ENCODE measurements at places on chromosomes 11 and 22.
A peak's percentile ranks its signal among the peaks of the same experiment; 100 is the strongest.

- DNase-seq = no peak
Measured at GRCh38 chr11:121886996-121887395, 229.0 kb downstream of the BLID start.

GRCh38 chr22:38012604-38013072, 28.3 kb upstream of the SOX10 start:
- DNase-seq = no peak

DNA sequence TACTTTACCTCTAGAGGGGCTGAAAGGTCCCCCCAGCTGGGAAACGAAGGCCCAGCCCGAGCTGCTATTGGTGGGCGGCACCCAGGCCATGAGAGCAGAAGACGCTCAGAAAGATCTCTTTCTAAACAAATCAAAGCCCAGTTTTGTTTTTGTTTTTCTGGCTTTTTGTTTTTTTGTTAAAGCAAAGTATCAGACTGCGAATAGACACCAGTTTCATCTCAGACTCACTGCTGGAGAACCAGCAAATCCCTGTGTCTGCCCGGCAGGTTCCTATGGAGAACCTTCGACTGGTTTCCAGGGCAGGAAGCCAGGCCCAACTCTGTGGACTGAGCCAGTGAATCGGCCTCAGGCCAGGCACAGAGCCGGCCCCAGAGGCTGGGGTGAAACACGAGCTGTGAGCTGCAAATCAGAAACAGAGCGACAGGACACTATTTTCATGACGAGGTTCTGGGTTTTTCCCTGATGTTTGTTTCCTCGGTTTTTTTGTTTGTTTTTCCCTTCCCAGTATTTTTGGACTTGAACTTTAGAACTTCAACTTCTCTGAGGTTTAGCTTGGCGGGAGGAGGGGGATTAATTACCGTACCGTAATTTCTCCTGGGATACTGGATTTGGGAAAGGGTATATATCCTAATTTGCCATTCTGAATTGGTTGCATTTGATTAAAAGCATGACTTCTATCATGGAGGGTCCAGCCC, 16.0 kb upstream of the B4GALNT4 start:
- DNase-seq = peak; percentile 97

GRCh38 chr11:93719310-93719709, 22.0 kb downstream of the TAF1D start:
- DNase-seq = no peak

- DNase-seq = peak; percentile 21
Measured at GRCh38 chr11:5476186-5476819, 12.2 kb upstream of the OR52D1 start.

DNA sequence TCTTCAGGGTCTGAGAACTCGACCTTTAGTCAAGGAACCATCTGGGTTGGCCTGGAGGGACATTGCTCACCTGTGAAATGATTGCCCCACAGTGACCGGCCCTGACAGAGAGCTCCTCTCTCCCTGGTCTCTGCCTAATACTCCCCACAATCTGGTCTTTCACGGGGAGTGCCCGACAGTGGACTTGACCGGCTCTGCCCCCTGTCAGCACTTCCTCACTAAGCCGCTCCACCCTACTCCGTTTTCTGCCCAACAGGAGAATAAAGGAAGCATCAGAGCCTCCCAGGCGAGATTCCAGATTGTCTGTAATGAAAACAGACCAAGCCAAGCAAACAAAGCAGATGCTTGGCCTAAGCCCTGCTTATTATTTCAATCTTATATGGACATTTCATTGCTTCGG, 87.8 kb downstream of the FBXO7 start:
- no peak for DNase-seq

GRCh38 chr22:44714703-44715350, 12.8 kb downstream of the PRR5 start:
- no peak for DNase-seq

DNA sequence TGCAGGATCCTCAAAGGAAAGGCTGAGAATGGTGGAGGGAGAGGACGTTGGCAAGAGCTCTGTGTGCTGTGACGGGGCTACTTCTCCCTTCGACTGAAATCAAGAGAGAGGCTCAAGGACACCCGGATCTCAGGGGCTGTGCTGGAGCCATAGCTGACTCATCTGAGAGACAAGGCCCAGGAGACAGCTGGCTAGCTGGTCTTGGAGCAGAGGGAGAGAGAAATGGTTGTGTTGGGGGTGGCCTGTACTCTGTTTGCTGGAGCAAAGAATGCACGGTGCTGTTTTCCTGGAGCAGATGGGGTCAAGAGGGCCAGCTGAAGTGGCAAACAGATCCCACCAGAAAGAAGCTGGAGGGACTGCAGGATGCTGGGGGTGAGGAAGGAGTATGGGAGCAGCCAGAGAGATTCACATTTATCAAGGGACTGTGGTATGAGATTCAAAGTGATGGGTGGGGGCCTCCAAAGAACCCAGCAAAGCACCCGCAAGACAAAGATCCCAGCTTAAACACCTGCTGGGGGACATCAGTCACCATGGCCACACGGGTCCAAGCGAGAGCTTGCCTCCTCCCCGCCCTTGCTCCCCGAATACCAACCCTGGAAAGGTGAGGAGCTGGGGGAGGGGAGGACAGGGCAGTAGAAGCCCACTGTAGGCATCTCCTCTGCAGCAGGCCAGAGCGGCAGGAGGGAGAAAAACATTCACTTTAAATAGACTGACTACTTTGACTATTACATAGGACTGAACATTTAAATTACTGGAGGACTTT, 40.8 kb downstream of the MAP6 start:
- DNase-seq = no peak

- peak; percentile 38 for DNase-seq
Measured at GRCh38 chr22:42380769-42381551, 51.2 kb downstream of the NFAM1 start.

- no peak for DNase-seq
Measured at GRCh38 chr11:121198491-121198890, 94.1 kb upstream of the SC5D start.

DNA sequence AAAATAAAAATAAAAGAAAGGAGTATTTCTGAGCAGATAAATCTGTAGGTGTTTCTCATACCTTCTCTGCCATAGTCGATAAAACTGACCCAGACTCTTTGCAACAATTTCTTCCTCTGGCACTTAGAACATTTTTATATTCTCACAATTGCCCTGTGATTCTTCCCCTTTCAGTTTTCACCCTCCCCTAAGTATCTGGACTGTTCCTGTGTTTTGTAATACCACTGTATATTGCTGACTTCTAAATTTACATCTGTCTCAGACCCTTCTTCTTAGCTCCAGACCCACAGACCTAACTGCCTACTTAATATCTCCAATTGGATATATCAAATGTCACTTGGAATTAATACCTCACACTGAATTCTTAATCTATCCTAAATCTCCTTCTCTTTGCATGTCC, 133.4 kb upstream of the DDI1 start:
- DNase-seq = no peak

DNA sequence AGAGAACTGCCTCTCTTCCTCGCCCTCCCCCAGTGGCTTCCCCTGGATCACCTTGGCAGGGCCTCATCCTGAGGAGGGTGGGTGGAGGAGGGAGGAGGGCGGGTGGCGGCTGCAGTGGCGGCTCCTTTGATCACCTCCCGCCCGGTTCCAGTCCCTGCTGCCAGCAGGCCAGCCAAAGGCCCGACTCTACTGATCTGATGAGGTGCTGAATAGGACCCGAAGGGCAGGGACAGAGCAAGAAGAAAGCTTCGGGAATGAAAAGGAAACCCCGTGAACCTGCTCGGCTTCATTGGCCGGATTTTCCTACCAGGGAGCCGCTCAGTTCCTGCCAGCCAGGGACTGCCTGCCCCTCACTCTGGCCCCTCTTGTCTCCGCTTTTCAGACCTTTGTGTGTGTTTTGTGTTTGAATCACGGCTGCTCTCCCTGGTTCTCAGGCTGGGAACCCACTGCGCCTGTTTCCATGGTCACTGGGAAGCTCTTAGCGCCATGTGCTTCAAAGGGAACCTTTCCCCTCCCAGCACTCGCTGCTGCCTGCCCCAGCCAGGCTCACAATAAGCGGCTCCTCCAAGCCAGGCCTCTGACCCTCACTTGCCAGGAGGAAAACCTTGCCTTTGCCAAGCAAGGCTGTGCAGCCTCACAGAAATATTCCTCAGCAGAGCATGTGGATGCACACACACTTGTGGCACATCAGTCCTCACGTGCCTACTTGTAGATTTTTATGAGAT, 56.8 kb downstream of the C22orf31 start:
- peak; percentile 36 for DNase-seq

- DNase-seq = no peak
Measured at GRCh38 chr11:47477323-47477722, 28.4 kb upstream of the RAPSN start.

DNA sequence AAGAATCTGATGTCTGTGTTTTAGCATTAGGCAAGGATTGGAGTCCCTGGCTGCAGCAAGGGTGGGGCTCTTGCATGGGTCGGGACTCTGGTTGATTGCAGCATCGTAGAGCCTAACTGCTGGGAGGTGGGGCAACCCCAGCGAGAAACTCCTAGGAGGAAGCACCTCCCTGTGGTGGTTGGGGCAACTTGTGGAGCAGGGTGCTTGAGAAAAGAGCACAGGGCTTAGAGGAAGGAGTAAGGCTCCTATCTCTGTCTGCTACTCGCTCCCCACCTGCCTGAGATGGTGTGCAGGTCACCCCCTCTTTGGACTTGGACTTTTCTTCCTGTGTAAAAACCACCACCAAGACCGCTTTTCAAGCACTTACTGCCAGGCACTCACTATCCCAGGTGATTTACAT, 15.6 kb downstream of the SREBF2 start:
- DNase-seq = peak; percentile 64

DNA sequence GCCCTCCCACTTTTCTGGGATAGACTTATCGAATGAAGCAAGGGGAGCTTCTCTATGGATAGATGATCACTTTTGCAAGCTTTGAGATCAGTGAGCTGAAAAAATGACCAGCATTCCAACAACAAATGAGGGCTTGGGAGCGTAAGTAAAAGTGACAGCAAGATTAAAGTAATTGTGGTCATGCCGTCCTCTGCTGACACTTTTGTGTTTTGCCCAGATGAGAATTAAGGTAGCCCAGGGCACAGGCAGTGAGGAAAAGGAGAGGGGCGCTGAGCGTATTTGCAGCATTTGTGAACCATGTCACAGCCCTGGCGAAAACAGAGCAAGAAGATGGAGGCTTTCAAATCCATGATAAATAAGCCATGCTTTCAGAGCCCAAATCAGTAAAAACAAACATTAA, 24.6 kb upstream of the TMA7B start:
- no peak for DNase-seq

GRCh38 chr11:95102733-95103132, 13.1 kb downstream of the ENDOD1 start:
- no peak for DNase-seq

DNA sequence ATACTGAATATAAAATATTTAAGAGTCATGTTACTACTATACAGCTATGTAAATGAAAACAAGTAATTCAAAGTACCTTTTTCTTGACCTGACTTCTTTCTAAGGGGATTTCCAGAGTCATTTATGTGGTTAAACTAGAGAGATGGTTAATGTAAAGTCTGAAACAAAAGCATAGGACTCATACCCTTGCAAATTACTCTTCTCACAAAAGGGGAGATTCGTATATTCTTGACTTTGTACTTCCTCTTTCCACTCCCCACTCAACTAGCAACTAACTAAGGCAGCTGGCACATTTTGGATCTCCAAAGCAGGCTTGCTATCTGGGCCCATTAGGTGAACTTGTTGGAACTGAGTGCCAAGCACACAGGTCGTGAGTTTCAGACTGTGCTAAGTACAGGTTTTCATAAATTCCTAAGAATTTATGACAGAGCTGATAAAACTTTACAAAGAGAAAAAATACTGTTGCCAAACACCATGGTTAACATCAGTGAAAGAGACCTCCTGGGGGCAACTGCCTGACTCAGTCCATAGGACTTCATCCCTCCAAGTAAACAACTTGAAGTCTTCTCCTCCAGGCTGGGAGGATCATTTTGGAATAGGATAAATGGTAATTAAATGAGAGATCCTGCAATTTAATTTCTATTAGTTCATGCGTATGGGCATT, 77.0 kb upstream of the DDI1 start:
- DNase-seq = no peak

- no peak for DNase-seq
Measured at GRCh38 chr22:21823740-21824444, 43.6 kb downstream of the MAPK1 start.

- no peak for DNase-seq
Measured at GRCh38 chr11:8366316-8366715, 102.6 kb upstream of the LMO1 start.

- DNase-seq = peak; percentile 28
Measured at GRCh38 chr22:38411016-38411415, 44.0 kb downstream of the KCNJ4 start.

DNA sequence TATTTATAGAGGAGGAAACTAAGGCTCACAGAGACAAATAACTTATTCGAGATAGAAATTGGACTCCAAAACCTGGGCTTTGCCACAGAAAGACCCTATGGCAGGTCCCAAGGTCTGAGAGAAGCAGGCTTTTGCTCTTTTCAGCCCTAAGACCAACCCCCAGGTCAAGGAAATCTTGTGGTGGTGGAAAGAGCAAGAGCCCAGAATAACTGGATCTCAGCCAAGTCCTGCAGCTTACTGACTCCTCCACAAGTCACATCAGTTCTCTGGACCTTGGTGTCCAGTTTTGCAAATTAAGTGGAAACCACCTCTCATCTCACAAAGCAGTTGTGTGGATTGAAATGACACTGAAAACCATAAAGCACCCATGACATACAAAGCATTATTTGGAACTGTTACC, 122.2 kb downstream of the C11orf58 start:
- DNase-seq = no peak

DNA sequence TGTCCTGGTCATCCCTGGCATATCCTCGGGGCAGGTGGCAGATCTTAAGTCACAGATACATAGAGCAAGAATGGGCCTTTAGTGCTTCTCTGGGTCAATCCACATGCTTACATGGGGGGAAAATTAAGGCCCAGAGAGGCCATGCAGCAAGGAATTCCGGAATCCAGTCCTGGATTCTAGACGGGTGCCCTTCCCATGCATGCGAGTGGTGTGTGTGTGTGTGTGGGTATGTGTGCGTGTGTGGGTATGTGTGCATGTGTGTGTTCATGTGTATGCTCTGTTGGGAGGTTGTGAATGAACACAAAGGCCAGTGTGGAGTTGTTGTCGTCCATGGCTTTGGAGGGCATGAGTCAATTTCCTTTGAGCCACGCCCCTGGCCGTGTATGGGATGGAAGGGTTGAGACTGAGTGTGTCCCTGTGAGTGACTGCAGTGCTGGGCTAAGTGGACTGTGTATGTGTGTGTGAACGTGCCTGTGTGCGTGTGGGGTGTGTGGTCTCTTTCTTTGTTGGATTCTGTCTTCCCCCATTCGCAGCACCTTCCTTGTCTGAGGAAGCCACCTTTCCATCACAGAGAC, 33.4 kb upstream of the EIF3D start:
- no peak for DNase-seq

Data from right cardiac atrium (tissue), 5 donors.